ENCODE measurements at places on chromosomes 1 and 21. TPM values are rescaled to one million over a fixed set of nuclear protein-coding genes. Genes with fewer than 3 reads are reported as not detected.

PLA2G5 gene
- not detected for polyA plus RNA-seq

C4BPA gene
- polyA plus RNA-seq = not detected

MYCL gene
- 3.3 TPM for polyA plus RNA-seq

TTC22 gene
- polyA plus RNA-seq = 3.2 TPM

DNA sequence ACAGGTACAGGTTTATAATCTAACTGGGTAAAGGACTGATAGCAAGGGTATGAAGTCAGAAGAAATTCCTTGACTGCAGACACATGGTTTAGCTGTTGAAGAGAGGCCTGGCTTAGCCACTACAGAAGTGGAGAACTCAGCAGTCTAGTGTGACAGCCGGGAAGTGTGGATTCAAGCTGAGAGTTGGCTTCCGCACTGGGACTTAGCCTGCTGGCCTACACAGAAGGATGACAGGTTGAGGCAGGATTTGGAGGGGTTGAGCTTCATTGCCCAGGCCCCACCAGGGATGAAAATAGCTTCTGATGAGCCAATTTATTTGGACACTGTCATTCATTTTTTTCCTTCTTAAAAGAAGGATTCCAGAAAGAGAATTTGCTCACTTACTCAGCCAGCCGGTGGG is 284.4 kb downstream of the PCP4 start:
- no peak for DNase-seq

KLF17 gene
- polyA plus RNA-seq = not detected

TNFSF18 gene
- 0.26 TPM for polyA plus RNA-seq

DNA sequence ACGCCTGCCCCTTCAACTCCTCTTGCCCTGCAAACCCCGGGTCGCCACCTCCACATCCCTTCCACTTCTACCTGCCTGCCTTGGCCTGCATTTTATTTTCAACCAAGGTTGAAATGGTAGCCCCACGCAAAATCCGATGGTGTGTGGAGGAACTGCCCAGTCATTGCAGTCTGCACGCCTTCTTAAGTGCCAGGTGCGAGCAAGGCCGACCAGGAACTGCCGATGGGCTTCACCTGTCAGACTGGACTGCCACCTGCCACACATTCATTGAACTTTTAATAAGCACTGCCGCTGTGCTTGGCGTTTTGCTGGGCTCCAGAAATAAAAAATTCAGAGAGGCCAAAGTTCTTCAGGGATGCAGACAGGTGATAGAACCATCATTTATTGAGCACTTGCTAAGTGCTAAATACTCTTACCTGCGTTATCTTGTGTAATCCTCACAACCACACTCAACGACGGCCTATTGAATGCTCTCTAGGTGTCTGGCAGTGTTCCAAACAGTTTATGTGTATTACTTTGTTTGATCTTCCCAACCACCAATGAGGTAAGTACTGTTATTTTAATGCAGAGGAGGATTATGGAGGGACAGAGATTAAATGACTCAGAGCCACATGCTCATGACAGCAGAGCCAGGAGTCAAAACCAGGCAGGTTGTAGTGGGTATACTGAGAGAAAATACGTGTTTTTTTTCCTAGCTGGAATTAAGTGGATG is 36.2 kb downstream of the CACHD1 start:
- DNase-seq = peak; percentile 70

DNA sequence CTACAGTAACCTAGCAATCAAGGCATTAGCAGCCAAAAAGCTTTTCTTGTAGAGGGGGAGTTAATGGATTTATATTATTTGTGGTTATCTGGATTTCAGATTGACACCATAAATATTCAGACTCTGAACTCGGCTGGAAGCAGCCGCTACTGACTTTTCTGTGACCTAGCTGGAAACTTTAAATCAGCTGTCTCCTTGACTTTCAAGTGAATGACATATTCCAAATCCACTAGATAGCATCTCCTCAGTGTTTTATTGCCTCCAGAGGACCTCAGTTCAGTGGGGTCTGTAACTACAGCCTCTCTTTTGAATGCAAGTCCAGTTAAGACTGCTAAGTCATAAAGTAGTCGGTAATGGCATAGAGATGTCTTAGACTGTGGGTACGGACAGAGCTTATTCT is 448.5 kb downstream of the NUF2 start:
- DNase-seq = no peak

DNA sequence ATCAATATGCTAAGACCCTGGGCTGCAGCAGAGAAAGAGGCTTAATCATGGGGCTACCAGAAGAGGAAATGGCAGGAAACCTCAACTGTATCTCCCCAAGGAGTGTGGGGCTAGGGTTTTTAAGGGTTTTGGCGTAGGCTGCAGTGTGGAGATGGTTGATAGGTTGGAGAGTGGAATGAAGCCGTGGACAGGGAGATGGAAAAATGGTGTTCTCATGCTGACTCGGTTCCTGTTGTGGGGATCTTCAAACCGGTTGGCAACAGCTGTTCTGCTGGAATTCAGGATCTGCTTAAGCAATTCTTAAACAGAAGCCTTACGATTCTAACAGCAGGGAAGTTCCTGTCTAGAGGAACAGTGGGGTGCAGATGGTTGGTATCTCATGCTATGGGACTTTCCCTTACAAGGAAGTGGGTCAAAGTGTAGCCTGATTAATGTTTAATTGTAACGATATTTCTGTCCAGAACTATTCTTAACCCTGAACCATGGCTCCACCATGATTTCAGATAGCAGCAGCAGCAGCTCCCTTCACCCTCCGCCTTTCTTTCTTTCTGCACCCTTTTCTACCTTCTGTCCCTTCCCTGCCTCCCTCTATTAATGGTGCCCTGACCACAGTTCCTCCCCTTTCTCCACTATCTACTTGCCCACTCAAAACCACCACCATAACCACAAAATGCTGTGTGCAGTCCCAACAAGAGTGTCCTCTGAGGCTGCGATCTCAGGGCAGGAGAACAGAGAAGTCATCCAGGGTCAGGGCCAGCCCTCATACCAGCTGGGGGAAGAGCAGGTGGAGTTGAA is 30.8 kb downstream of the RSPH1 start:
- no peak for DNase-seq

KCNJ9 gene
- polyA plus RNA-seq = not detected

DNA sequence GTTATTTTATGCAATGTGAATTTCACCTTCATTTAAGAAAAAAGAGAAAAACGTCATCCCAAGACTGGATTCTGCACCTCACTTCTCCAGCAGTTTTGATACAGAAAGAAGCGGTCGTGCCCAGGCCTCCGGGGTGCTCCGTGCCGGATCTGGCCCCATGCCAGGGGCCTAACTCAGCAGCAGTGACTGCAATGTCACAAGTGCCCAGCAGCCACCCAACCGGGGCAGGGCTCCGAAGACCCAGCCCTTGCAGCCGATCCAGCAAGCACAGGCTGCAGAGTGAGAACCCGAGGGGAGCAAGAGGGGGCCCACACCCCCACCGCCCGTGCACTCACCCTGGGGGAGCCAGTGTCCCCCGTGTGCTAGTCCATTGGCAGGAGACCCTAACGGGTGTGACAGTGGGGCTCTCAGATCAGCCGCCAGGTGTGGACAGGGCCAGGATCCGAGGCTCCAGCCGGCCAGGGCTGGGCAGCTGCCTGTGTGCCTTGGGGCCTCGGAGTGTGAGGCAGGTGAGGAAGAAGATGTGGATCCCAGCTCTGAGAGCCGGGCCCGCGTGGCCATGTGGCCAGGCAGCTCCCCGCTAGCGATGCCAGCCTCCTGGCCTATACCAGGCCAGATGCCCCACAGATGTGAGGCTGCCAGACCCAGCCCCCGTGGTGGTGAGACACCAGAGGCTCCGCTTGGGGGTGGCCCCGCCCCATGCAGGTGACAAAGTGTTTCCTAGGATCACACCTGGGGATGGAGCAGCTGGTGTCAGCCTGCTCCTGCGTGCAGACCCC is 60.6 kb downstream of the MEGF6 start:
- no peak for DNase-seq

NPR1 gene
- not detected for polyA plus RNA-seq

FAM131C gene
- 1.0 TPM for polyA plus RNA-seq

DNA sequence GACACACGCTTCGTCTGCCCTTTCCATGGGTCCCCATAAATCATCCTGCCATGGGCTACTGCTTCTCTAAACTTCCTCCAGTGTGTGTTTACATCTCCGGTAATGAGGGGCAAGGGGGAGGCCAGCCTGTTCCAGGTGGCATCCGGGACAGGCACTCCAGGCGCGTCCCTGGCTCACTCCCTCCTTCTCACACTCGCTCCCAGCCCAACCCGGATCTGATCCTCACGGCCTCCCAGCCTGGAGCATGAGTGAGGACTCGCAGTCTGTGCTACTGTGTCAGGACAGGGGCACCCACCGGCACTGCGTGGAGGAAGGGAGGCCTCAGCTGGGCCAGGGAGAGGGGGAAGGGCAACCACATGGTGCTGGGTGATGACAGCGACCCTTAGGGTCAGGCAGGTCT is 225.4 kb downstream of the TRABD2B start:
- no peak for DNase-seq

SPTA1 gene
- polyA plus RNA-seq = not detected

- no peak for DNase-seq
These were observed 95.5 kb downstream of the NGF start for GRCh38 chr1:115242543-115242942.

- DNase-seq = peak; percentile 86
These were observed 1.7 kb downstream of the SPSB1 start for GRCh38 chr1:9294405-9294773.

PLA2G2F gene
- 0.06 TPM for polyA plus RNA-seq

CELA2A gene
- polyA plus RNA-seq = not detected
